Stimulated activated CD4-positive, alpha-beta T cell treated with anti-CD3 and anti-CD28 coated beads, Interleukin-4, amount 100 ng/mL, for 1 hour (primary cell): ENCODE measurements at places on chromosomes 16 and 17.

DNA sequence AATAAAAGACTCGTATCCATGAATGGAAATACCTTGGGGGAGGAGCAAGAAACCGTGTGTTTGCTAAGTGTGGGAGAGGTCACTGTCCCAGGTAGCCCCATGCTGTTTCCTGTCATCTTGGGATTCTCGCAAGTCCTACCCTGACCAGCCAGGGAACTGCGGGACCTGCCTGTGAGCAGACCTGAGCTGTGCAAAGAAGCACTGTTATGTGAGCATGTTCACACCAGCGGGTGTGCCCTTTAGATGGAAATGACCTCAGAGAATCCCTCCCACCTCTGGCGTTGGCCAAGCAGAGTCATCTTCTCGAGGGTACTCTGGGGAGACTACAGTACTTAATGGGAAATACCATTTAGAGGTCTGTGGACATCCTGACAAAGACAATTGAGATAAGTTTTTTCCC lies 127.0 kb upstream of the MON1B start:
- no peak for DNase-seq

GRCh38 chr17:67617304-67617899 lies 100.3 kb upstream of the NOL11 start:
- no peak for DNase-seq

GRCh38 chr16:13795131-13795530 lies 124.8 kb upstream of the ERCC4 start:
- DNase-seq, result no peak

- DNase-seq, result no peak
Measured at GRCh38 chr16:30470170-30470512, 2.4 kb upstream of the ITGAL start.

GRCh38 chr17:27346228-27346899 lies 52.5 kb downstream of the WSB1 start:
- no peak for DNase-seq

- no peak for DNase-seq
Measured at GRCh38 chr17:28888832-28889231, 8.7 kb downstream of the FLOT2 start.
